ENCODE measurements at places on chromosomes 3 and 15. TPM values are rescaled to one million over a fixed set of nuclear protein-coding genes. Genes with fewer than 3 reads are reported as not detected.

The NPAP1 gene
- not detected for total RNA-seq

The CKMT1B gene
- not detected for total RNA-seq

The ADIPOQ gene
- total RNA-seq, result not detected

The ERICH6 gene
- total RNA-seq, result under 0.01 TPM

The RABL3 gene
- 14.7 TPM for total RNA-seq

The ANKUB1 gene
- total RNA-seq, result not detected

The HDC gene
- not detected for total RNA-seq

The SCN11A gene
- not detected for total RNA-seq

The C3orf20 gene
- total RNA-seq, result not detected

The TMEM212 gene
- total RNA-seq, result not detected

The CCDC39 gene
- total RNA-seq, result not detected

The ZNF80 gene
- not detected for total RNA-seq

The REC114 gene
- not detected for total RNA-seq

The ASB14 gene
- total RNA-seq, result not detected

The LMAN1L gene
- total RNA-seq, result not detected

The CCDC50 gene
- total RNA-seq, result 52.2 TPM

The LMCD1 gene
- total RNA-seq, result 19.1 TPM

The SNX22 gene
- total RNA-seq, result 0.39 TPM

The SNX4 gene
- total RNA-seq, result 21.7 TPM

The CCR3 gene
- total RNA-seq, result not detected

The MYO5C gene
- 0.20 TPM for total RNA-seq

The XYLB gene
- 7.7 TPM for total RNA-seq

The RASL12 gene
- total RNA-seq, result 6.6 TPM

The GPR171 gene
- not detected for total RNA-seq

The RPL39L gene
- total RNA-seq, result 28.7 TPM

The C3orf49 gene
- total RNA-seq, result not detected

Measured in subcutaneous preadipocyte (primary cell).